HAP-1 (cell line): ENCODE measurements at places on chromosomes 6 and 20.

GRCh38 chr20:22466447-22467171 is 117.8 kb downstream of the FOXA2 start:
- DNase-seq: no peak

DNA sequence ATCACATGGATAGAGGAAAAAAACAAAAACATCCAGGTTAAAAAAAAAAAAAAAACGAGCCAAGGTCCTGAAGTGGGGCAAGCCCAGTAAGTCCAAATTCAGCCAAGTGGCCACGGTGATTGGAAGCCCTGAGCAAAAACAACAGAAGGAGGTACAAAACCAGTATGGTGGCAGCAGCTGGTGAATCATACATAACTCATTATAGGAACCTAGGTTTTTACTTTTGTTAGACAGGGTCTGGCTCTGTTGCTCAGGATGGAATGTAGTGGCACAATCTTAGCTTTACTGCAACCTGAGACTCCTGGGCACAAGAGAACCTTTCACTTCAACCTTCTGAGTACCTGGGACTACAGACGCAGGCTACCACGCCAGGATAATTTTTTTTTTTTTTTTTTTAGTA is 22.7 kb upstream of the MYB start:
- DNase-seq: no peak

DNA sequence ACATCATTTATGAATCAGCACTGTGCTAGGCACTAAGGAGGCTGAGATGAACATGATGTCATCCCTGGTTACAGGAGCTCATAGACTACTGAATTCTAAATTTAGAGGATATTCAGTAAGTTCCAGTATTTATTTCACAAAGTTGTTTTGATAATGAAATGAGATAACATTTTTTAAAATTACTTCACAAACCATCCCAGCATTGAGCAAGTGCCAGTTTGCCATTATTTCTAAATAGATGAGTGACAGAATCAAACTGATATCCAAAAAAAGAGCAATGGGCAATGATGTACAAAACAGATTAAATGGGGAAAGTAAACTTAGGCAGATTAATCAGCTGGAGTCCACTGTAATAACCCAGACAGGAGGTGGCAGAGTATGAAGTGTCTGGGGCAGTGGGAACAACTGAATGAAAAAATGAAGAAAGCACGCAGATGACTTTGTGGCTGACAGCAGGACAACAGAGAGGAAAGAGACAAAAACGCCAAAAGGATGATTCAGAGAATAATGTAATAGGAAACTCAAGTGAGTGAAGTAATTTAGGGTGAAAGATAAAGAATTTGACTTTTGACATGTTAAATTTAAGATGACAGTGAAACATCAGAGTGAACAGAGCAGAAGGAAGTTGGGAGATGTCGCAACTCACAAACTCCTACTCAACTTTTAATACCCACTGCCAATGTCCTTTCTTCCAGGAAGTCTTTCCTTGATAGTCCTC is 70.2 kb downstream of the RCAN2 start:
- no peak for DNase-seq

DNA sequence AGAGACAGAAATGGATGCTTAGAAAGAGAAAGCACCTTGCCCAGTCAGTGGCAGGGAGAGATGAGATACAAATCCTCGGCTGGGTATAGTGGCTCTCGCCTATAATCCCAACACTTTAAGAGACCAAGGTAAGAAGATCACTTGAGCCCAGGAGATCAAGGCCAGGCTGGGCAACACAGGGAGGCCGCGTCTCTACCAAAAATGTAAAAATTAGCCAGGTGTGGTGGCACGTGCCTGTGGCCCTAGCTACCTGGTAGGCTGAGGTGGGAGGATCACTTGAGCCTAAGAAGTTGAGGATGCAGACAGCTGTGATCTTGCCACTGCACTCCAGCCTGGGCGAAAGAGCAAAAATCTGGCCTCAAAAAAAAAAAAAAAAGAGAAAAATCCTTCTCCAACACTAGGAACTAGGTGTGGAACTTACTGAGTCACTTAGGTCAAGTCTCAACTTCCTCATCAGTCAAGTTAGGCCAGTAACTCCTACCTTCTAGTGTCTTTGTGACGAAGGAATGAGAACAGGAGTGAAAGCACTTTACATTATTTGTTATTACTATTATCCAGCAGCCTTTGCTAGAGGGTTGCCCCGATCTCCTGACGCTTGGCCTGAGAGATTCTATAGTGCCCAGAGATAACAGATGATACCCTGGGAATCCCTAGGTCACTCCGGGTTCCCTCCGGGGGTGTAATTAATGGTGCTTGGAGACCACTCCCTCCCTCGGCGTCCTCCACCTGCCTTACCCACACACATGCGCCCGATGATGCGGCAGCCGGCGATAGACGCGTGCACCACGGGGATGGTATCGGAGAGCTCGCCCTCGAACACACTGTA is 918 bp downstream of the EIF6 start:
- no peak for DNase-seq

GRCh38 chr20:7775072-7775471 is 165.2 kb downstream of the HAO1 start:
- DNase-seq: peak; percentile 24

DNA sequence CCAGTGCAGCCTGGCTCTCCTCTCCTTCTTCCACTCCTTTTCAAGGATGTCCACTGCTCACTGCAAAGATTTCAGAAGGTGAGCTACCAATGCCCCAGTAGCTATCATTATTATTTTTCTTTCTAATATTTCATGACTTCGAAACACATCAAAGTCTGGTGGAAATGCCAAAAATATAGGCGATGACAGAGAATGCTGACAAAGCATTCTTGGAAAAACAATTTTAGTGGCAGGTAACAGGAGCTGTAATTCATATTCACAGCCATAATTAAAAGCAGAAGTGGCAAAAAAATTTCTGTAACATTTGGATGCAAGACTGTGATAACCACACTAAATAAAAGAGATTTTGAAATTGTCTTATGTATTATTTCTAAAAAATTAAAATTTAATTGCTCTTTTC is 133.6 kb downstream of the RALGAPA2 start:
- no peak for DNase-seq

- no peak for DNase-seq
These were observed 156.4 kb downstream of the ASCC3 start for GRCh38 chr6:100724696-100725095.

DNA sequence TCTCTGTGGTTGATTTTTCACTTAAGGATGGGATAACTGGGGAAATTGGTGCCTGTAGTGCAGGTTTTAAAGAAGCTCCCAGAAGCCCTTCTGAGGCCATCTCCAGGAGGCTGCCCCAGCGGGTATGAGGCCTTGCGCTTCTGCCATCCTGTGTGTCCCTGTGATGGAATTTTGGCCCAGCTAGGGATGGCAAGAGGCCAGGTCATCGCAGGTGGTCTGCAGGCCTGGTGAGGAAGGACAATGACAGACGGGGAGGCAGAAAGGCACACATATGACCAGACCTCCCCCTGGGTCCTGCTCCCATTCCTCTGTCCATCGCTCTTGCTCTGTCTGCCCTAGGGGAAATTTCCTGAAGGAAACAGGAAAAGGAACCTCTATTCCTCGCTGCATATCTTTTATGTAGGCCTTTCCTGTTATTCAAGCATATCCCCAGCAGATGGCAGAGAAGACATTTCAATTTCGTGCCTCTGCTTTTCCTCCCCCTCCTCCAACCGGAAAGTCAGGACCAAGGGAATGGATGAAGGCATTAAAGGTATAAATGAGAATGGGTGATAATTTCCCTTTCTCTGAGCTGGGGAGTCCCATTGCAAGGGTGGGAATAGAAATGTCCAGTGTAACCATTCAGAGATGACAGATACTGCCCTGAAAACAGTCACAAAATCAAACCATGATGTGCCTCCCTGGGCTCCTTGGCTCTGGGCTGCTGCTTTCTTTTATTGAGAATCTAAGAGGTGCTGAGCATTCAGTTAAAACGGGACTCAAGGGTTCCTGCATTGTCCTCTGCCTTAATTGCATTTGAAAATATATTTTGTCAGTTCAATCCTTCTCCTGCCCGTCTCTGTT is 17.6 kb upstream of the HLA-F start:
- DNase-seq: peak; percentile 63

DNA sequence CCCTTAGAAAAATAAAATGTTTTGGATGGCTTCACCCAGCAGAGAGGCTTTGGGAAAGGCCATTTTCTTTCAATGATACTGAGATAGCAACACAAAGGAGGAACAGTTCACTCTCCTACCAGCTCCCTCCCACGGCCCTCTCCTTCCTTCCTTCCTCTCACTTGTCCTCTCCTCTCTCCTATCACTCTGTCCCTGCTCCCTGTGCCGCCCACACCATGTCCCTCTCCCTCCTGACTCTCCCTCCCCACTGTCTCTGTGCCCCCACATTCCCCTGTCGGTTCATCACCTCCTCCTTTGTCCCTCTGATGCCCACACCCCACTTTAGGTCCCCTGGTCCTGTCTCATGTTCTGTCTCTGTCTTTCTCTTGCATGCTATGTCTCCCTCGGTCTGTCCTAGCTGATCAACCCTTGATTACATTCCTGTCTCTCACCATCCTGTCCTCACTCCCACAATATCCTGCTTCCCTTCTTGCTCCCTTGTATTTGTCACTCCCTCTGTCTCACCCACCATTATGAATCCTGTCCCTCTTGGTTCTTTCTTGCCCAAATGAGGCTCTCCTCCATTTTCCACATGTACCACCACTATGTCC is 30.1 kb downstream of the ELMO2 start:
- DNase-seq: no peak

DNA sequence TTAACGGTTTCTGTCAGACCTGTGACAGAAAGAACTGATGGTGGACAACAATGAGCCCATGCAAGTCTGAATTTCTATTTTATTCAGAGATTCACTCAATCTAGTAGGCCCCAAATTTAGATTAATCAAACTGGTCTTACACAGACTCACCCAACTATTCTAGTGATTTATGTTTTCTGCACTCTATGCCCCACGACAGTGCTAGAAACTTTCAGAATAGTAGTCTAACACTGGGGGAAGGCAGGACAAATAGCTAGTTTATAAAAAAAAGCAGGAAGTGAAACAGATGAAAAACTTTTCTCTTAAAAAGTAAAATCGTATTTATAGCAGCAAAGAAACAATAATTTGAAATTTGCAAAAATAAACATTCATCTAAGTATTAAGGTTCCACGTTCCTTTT is 5.0 kb downstream of the TCP11 start:
- no peak for DNase-seq

DNA sequence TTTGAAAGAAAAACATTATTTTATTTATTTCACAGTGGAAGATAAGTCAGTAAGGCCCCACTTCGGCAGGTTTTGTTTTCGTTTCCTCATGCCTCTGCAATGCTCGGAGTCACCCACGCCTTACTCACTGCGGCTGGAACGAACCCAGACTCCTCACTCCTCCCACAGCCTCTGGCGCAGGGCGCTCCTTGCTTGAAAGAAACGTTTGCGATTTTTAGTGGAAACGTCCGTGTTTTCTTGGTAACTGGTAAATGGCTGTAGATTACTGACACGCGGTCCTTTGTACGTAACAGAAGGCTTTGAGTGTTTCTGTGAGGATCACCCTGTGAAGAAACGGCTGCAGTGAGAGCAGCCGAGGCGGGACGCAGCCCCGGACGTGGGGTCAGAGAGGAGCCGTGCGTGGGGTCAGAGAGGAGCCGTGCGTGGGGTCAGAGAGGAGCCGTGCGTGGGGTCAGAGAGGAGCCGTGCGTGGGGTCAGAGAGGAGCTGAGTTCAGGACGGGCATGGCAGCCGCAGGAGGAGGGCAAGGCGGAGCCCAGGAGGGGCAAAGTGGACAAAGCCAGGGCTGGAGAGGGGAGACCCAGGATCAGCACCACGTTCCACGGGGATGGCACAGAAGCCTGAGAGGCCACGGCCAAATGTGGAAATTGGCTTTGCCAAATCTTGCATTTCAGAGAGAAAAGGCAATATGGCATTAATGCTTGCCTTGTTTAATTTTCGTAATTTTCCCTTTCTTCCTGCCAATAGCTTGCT is 198.6 kb upstream of the THBS2 start:
- DNase-seq: no peak

- DNase-seq: no peak
These were observed 16.3 kb upstream of the POPDC3 start for GRCh38 chr6:105196076-105196475.

GRCh38 chr6:133724726-133725125 is 164.2 kb upstream of the TCF21 start:
- DNase-seq: no peak

GRCh38 chr6:169566961-169567750 is 134.7 kb downstream of the WDR27 start:
- no peak for DNase-seq

- no peak for DNase-seq
These were observed 3.5 kb upstream of the TGIF2 start for GRCh38 chr20:36569847-36570429.

GRCh38 chr6:99613409-99613704 is 6.7 kb downstream of the PRDM13 start:
- DNase-seq: no peak

DNA sequence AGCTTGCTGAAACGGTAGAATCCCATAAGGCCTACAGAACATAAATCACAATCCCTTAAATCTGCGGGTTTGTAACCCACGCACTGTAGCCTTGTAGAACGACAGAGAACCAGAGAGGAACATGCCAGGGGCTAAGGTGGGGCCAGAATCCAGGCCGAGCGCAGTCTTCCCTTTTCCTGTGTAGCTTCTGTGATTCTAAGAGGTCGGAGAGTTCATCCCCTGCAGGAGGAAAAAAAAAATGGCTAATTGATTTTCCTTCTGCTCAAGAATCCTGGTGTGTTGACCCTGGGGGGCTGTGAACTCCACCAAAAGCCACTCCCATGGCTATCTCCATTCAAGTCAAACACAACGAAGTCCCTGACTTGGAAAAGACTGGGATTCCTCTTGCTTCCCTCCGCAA is 96.3 kb downstream of the SPTLC3 start:
- no peak for DNase-seq

- peak; percentile 81 for DNase-seq
These were observed 246.2 kb downstream of the HACE1 start for GRCh38 chr6:104613416-104614001.

DNA sequence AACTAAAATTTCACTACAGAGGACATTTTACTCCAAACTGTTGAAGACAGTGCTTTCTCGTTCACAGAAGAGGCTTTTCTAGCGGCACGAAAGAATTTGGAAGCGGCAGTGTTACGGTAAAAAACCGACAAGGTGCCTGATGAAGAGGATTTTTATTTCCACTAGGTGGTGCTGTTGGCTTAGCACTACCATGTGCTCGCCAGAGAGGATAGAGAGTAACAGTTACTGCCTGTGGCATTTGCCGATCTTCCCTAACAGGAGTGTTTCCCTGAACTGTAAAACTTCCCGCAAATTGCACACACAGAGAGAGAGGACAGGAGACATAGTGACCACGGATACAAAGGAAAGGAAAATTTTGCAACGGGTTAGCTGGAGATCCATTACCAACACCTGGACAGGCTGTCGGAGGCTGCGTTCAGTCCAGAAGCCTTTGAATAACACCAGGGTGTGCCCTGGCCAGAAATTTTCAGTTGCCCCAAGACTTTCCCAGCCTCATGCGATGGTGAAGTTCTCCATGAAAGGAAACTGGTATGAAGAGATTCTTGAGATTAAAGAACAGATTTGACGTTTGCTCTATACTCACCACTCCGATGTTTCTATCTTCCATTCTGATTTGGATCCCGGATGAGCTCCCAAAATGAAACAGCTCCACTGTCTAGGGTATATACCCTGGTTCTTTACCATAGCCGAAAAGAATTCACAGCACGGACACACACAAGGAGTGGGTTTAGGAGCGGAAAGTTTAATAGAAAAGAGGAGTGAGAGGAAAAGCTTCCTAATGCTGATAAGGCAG is 48.1 kb downstream of the HLA-DPB1 start:
- DNase-seq: peak; percentile 79
